ENCODE measurements at places on chromosomes 16 and 17.

DNA sequence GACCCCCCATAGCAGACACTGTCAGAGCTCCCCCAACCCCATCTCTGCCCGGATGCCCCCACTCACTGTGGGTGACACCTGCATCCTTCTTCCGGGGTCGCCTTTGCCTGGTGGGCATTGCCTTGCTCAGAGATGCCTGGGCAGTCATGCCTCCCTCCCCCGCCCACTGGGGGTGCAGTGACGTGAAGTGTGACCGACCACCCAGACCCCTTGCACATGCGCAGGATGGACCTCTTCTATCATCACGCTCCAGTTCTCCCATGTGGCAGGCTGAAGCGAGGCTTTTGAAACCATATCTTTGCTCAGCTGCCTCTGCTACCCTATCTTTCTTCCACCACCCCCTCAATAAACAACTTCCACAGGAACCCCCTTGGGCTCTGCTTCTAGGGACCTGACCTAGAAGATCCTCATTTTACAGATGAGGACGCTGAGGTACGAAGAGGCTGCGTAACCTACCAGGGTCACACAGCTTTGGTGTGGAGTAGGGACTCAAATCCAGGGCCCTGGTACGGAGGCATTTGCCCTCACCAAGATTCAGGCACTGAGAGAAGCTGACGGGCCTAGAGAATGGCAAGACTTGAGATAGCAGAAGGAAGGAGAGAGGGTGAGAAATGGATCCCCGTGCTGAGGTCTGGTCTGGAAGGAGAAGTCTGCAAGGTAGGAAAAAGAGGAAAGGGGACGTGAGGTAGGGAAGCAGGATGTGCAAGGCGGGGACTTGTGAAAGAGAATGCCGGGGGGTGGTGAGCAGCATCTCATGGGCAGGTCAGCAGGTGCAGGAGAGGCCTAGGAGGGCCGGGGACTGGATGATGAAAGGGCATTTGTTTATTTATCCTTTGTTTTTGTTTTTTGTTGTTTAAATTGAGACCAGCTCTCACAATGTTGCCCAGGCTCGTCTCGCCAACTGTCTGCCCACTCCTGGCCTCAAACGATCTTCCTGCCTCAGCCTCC lies 14.4 kb downstream of the NLRC5 start:
- no peak for DNase-seq

DNA sequence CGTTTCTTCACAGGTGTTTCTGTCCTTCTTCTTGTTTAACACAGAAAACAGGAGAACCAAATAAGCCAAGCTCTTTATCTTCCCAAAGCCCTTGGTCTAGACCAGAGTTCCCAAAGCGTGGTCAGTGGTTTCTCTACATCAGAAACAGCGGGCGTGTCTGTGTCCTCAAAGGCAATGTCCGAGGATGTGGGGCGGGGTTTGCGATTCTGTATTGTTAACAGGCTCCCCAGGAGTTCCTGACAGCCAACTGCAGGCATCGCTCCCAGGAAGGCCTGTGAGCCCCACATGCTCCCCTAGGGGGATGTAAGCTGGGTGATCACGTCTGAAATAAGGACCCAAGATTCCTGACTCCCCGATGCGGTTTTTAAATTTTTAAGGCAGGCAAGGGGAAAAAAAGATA lies 28.4 kb upstream of the SLC25A19 start:
- no peak for DNase-seq

GRCh38 chr17:58520843-58521430 lies 6.5 kb upstream of the MTMR4 start:
- no peak for DNase-seq

- no peak for DNase-seq
Observed at GRCh38 chr17:29524692-29525091, 42.1 kb downstream of the ABHD15 start.

- DNase-seq, result no peak
Observed at GRCh38 chr16:11689031-11689840, 21.0 kb downstream of the SNN start.

GRCh38 chr17:45836047-45837044 lies 8.3 kb upstream of the SPPL2C start:
- no peak for DNase-seq

DNA sequence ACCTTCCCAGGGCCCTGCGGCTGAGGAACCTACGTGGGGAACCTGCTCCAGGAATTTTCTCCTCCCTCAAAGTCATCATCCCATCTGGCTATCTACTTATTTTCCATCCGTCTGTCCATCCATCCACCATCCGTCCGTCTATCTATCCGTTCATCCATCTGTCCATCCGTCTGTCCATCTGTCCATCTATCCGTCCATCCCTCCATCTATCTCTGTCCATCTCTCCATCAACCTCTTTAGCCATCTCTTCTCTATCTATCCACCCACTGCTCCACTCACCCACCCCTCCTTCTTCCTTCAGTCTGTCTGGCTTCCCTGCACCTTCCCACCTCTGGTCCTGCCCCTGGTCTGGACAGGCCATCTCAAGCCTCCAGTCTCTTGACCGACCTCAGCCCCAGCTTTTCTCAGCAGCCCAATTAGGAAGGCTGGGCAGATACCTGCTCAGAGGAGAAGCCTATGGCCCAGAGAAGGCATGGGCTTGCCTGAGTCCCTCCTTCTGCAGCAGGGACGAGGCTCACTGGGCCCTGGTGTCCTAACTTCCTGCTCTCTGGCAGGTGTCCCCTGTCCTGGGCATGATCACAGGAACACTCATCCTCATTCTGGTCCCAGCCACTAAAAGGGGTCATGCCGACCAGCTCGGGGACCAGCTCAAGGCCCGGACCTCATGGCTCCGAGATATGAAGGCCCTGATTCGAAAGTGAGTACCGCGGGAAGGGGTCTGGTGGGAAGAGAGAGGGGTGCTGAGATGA lies 23.0 kb downstream of the MYBBP1A start:
- no peak for DNase-seq

GRCh38 chr16:74455213-74455612 lies 33.9 kb upstream of the CLEC18B start:
- DNase-seq, result no peak

- no peak for DNase-seq
Observed at GRCh38 chr17:27607521-27608091, 23.4 kb upstream of the LGALS9 start.

DNA sequence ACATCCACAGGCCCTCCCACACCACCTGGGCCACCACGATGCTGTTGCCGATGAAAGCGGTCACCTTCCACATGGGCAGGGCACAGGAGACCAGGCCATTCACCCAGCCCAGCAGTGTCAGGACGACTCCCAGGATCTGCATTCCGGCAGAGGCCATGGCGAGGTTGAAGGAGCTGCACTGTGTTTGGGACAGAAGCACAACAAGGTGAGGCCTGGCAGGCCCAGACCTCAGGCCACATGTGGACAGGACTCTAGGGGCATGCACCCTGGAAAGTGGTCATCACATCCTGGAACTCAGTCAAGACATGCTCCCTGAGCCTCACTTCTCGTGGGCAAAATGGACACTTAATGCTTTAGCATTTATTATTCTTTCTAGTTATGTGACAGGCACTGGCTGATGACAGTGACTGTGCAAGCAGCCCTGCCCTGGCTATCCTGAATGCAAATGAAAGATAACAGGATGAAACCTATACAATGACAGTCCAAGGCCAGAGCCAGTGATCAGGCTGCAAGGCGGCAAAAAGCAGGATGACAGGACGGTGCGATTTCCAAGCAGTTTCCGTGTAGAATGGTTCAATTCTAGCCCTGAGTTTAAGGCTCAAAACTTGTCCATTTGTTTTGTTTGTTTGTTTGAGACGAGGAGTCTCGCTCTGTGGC lies 2.0 kb downstream of the CLDN6 start:
- DNase-seq, result no peak

DNA sequence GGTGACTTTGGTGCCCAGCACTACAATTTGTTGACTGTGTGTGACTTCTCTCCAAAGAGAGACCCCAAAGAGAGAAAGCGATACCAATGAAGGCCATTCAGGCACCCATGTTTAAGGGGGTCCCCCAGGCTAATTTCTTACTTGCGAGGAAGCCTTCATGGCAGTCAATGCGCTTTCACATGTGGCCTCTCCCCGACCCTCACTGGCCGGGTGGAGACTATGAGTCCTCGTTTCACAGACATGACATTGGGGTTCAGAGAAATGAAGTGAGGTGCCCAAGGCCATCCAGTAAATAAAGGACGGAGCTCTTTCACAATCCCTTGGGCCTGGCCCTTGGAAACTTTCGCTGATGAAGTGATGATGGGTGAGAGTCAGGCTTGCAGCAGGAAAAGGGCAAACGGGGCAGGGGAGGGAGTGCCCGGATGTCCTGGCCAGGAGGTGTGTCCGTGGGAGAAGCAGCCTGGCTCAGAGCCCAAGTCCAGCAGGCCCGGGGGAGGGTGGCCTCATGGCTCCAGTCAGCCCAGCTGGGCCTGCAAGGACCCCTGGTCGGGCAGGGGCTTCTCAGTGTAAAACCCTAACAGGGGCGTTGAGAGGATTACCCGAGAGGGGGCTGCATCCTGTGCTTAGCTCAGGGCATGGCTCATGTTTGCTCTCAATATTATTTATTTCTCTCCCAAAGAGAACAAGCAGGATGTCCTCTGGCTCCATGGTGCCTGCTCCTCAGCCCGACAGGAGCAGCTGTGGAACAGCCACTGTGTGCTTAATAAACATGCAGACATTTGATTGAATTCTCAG lies 14.7 kb downstream of the TBX2 start:
- no peak for DNase-seq

- DNase-seq, result no peak
Observed at GRCh38 chr16:10675861-10676260, 18.9 kb downstream of the TEKT5 start.

DNA sequence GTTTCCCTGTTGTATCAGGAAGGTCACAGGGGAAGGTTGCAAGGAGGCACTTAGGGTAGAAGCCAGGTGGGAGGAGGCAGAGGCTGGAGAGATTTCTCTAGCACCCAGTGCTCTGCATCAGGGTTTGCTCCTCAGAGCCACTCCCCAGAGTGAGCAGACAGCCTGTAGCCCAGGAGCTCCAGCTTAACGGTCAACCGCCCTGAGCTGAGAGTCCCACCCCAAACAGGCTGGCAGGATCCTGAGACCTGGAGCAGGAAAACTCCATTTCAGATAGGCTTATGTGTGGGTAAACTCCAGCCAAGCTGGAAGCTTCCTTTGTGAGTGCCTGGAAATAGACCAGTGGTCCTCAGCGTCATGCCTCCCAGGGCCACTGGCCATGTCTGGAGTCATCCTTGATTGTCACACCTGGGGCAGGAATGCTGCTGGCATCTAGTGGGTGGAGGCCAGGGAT lies 37.9 kb downstream of the MPRIP start:
- no peak for DNase-seq

GRCh38 chr17:4120332-4120731 lies 22.5 kb downstream of the ZZEF1 start:
- DNase-seq, result no peak

GRCh38 chr17:45220079-45220478 lies 1.6 kb upstream of the FMNL1 start:
- no peak for DNase-seq

- no peak for DNase-seq
Observed at GRCh38 chr16:76524356-76524755, 247.2 kb downstream of the CNTNAP4 start.

DNA sequence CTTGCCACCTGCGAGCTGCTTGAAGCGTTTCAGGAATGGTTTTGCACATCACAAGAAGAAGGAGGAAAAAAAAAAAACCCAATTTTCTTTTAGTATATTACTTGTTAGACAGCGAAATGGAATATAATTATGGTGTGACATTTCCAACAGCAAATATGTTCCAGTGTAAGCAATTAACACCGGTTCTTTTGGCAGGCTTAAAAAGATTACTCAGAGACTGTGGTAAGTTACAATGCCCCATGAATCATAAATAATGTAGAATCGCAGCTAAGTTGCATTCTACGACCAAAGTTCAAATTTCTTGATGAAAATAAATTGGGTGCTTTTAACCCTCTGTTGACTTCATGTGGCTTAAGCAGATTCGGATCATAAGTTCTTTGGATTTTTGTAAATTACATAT lies 245.2 kb downstream of the XYLT1 start:
- no peak for DNase-seq

- no peak for DNase-seq
Observed at GRCh38 chr17:38456031-38456815, 28.0 kb downstream of the ARHGAP23 start.

DNA sequence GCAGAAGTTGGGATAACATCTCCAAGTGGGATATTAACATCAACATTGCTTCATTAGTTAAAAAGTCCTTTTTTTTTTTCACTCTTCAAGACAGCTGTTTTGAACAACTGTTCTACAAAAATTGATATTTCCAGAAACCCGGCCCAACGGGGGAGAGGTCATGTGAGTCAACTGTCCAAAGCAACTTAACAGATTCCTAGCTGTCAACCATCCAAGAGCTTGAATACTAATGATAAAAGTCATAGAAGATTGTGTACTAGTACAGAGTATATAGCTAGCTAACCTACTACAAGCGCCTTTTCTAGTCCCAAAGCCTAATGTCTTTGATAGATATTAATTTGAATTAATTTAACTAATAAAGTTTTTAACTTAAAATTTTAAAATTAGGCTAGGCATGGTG lies 172.0 kb downstream of the CYB561 start:
- no peak for DNase-seq

DNA sequence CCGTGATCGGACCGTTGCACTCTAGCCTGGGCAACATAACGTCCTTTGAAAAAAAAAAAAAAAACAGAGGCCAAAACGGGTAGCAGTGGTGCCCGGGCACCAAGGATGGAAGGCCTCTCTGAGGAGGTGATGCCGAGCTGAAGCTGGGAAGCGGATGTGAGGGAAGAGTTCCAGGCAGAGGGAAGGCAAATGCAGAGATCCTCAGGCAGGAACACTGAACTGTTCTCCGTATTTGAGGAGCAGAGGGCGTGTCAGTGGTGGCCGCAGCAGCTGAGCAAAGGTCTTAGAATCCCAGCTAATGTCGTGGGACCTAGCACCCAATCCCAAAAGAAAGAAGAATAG lies 656 bp upstream of the KCTD13 start:
- DNase-seq, result no peak

DNA sequence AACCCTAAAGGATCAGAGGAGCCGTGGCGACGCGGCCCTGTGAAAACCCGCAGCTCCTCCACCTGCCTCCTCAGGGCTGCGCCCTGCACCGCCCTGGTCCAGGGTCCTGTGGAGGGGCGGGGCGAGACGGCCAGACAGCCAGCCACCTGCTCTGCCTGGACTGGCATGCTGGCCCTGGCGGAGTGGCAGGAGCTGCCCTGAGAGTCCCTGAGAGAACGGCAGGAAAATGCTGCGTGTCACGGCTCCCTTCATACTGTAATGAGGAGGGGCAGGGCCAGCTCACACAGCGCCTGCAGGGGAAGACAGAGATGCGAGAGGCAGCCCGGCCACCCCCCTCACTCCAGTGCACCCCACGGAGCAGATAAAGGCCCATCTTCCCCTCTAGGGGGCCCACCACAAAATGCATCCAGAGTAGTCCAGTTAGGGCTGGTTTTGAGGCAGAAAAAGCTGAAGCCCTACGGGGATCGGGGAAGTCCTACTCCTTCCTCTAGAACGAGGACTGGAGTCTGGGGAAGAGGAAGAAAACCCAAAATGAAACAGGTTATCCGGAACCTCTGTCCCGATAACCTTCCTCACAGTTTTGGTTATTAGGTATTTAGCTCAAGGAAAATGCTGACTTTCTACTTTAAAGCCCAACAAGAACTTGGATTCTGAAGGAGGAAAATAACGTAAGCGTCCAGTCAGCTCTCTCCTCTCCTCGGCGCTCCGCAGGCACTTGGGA lies 97.6 kb upstream of the DNAH17 start:
- DNase-seq, result no peak

GRCh38 chr16:86044241-86044671 lies 145.3 kb downstream of the IRF8 start:
- DNase-seq, result peak; percentile 12

- peak; percentile 18 for DNase-seq
Observed at GRCh38 chr17:29292071-29292991, 1.6 kb downstream of the NUFIP2 start.
